ENCODE measurements at places on chromosomes 13 and 19.

DNA sequence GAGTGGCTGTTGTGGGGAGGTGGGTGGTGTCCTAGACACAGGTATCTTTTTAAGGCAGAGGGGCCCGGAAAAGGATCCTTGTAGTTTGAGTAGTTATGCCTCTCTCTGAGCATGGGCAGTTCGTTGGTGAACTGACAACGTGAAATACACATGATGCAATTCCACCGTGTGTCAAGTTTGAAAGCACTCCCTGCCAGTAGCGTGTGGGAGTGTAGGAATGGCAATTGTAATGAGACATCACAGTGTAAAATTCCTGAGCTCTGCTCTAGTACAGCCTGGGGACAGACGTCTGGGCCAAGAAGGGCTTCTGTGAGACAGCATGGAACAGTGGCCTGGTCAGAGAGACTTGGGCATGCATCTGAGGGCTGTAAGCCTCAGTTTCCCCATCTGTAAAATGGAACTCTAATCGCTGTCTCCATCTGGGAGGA lies 10.4 kb upstream of the ASF1B start:
- DNase-seq, result no peak

DNA sequence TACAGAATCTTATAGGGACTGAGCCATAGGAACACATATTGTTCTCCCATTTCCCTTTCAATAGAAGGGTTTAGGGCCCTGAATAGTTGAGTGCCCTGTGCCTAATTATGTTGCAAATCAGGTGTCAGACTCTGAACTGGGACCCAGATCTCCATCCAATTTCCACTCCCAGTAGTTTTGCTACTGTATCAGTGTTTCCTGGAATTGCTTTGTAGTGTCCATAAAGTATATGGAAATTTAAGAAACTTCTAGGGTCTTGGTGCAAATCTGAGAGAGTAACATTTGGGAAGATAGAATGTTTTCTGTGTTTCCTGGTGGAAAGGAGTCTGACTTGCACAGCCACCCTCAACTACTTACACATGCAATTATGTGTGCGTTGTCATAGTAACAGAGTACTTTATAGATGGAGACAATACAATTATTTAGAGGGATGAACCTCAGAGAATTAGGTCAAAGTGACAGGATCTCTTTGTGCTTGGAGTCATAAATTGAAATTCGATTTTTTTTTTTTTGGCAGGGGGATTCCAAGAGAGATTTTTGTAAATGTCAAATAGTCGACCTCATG lies 646 bp upstream of the SLC10A2 start:
- DNase-seq, result no peak

DNA sequence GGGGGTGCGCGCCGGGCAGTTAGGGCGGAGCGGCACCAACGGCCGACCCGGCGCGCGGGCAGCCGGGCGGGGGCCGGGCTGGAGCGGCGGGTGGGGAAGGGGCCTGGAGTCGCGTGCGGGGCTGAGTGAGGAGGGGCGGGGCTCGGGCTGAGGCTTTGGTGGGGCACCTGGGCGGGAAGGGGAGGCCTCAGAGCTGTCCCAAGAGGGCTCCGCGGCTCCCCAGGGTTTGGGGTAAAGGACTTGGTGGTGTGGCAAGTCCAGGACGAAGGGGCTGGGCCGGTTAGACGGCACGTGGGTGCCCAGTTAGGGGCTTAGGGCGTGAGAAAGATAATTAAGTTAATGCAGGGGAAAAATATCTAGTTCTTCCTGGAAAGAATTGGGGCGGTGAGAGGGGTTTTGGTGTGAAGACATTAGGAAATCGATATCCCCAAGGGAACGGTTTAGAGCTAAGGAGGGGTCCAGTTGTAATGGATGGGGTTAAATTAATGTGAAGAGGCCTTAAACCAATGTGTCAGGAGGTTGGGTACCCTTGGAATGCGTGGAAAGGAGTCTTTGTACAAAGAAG lies 496 bp downstream of the ZNF574 start:
- DNase-seq, result no peak

DNA sequence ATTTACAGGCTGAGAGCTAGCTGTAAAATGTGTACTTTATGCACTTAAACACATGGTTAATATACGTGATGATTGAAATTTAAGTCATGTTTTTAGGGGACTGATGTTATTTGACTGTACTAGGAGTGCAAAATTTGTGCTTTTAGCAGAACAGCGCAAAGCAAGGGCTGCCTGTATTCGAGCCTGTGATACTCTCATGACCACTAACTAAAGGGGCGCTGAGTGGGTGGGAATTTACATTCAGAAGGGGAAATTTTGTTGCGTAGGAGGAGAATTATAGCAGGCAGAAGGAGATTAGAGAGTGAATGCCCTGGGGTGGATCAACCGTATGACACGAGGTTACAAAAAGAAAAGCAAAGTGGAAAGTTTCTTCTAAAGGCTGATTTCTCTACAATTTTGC lies 271.8 kb upstream of the HTR2A start:
- DNase-seq, result no peak

GRCh38 chr13:71751073-71751472 lies 115.9 kb downstream of the DACH1 start:
- no peak for DNase-seq

DNA sequence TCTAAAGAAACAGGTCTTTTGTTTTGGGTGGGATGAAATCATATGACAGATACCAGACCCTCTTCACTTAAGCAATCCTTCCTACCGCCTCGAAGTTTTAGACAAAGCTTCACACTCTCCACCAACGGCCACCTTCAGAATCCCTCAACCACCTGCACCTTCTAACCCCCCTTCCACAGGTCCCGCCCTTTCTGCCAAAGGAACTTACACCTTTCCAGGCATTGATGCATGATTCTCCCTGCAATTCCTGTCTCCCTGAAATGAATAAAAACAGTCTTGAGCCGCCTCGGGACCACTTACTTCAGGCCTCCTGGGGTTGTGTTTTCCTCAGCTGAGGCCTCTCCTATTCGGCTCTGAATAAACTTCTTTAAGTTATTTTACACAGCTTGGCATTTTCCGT lies 859 bp downstream of the ZNF433 start:
- no peak for DNase-seq

- no peak for DNase-seq
Measured at GRCh38 chr19:47661611-47662010, 51.6 kb upstream of the EHD2 start.

DNA sequence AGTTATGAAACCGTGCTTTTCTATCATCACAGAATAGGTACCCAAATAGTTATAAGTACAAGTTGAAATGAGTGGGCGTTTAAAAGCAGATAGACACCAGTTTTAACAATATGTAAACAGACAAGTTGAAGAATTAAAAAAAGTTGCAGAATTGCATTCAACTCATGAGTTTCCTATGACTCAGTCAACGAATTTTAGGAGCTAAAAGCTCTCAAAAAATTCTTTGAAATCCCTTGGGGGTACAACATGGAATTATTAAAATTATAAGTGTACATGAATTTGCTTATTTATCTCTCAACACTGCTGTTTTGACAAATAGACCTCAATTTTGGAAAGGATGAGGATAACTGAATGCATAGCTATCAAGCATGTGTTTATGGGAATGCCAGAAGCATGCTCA lies 693.4 kb downstream of the PCDH9 start:
- DNase-seq, result no peak

- no peak for DNase-seq
Measured at GRCh38 chr19:18060472-18060871, 26.3 kb downstream of the IL12RB1 start.

DNA sequence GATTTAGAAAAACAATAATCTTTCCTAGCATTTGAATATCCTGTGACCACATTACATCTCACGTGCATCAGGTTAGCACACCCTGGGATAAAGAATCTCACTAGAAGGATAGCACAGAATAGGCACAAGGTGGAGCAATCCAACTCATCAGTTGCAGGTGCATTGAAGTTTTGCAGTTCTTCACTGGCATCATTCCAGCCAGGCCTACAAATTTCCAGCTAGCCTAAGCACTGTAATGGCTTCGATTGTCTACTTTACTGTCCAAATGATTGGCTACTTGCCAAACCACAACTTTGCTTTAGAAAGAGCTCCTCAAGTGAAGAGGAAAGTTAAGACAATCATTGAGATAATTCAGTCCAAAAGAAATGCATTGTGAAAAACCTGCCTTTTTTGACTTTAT lies 89.5 kb downstream of the SPRY2 start:
- DNase-seq, result no peak

DNA sequence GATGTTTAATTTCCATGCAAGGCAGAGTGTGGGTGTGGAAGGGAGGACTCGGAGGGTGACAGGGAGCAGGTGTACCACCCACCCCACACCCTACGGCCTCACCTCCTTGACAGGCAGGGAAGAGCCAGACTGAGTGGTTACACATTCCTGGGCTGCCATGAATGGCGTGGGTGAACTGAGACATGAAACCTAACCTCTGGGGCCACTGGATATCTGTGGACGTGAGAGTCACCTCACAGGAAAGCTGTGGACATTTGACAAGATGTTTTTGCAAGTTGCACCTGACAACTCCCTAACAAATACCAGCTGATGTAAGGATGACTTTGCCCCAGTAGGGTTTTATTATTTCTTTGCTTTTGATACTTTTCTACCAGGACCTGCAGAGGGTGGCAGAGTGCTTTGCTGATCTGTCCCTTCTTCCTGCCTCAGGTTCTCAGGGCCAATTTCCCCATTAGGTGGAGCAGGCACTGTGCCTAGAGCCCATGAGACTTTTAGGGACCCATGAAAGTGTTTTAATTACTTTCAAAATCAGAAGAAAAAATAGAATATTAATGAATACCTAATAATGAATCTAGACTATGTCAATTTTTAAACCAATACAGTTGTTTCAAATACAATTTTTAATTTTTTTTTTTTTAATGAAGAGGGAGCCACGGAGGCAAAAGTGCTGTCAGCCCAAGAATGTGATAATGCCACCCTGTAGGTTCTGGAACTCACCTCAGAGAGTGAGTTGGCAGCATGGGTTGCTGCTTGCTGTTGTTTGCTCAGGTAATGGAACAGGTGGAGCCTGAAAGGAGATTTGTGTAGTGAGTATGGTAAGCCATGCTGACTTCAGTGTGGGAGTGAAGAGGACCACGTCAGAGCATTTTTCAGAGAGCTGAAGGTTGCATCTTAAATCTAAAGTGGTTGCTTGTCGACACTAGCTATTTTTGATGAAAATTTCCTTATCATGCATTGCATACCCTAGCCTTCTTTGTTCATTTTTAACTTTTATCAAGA lies 58.0 kb upstream of the CYSLTR2 start:
- DNase-seq, result peak; percentile 15

GRCh38 chr13:78183732-78184131 lies 265.1 kb upstream of the EDNRB start:
- DNase-seq, result no peak

DNA sequence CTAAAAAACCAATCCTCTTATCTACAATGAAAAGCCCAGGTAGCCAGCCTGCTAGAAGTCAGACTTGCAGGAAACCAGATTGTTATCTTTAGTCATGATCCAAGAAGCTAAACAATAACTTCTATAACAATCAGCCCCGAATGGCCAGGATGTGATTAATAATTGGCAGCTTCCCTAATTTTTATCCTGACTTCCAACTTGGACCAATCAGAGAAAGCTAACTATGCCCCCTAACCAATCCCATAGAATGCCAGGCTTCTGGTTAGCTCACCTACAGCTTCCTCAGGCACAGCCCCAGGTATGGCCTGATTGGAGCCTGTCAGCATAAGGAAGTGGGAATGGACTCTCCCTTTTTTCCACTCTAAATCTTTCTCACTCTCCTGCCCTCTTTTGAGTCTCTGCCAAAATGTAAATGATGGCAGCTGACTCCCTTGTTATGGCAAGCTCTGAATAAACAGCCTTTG lies 394.9 kb downstream of the DLEU7 start:
- no peak for DNase-seq

GRCh38 chr13:25709088-25709487 lies 337.3 kb downstream of the ATP8A2 start:
- DNase-seq, result no peak

GRCh38 chr13:99386911-99387788 lies 80.0 kb upstream of the GPR183 start:
- peak; percentile 71 for DNase-seq

- no peak for DNase-seq
Measured at GRCh38 chr19:32224371-32225244, 120.8 kb upstream of the ZNF507 start.

GRCh38 chr13:110811008-110811720 lies 97.7 kb downstream of the ING1 start:
- no peak for DNase-seq

DNA sequence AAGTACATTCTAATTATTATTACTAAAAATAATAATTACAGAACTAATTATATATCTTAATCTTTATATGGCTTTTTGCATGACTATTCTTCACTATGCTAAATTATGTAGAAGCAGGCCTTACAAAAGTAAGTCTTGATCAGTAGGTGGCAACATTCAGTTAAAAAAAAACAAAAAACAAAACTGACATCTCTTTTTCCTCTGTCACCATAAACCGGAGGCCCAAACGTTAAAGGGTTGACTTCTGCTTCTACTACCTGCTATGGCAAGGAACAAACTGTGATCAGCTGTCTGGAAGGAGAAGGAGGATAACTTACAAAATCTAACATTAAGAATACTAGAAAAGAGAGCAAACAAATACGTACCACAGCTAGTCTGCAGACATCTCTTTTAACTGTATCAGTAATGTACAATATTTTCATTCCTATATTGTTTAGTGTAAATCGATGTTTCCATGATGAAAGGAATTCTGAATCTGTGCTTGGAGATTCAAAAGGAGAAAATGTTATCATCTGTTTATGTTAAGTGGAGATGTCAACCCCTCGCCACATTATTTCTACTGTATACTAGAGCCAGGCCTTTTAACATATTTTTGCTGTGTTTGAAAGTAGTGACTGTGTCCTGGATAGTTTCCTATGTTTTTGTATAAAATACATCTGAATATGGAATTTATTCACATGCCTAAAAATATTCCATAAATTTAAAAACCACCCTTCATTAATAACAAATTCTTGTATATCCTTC lies 1525.4 kb downstream of the SLITRK1 start:
- DNase-seq, result no peak

DNA sequence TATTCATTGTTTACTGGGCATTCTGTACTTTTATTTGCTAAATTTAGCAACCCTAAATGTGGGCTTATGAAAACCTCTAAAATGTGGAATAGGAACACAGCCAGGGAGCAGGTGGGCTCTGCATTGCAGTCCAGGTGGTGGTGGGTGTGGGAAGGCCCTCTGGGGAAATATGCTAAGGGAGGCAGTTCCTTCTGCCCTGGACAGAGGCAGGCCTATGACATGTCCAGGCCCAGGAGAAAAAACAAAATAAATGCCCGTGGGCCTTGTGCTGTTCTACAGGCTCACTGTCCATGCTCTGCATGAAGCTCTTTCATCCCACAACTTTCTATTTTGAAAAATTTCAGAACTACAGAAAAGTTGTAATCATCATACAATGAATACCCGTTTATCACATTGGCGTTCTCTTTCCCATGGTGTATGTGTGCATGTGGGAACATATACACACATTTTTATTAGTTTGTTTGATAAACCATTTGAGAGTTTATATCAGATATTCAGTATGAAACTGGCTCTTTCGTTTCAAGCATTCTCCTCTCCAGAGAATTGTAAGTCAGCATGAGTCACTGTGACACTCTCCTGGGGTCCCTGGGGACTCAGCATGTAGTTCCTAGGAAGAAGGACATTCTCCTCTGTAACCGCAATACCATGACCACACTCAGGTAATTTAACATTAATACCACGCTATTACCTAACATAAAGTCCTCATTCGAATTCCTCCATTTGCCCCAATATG lies 505.3 kb downstream of the COG6 start:
- no peak for DNase-seq

Data from activated CD8-positive, alpha-beta memory T cell treated with anti-CD3 and anti-CD28 coated beads for 4 hours (primary cell).